ENCODE measurements at places on chromosomes 12 and 14.

- DNase-seq: no peak
Observed at GRCh38 chr12:5187136-5187535, 143.5 kb downstream of the KCNA5 start.

GRCh38 chr14:95034788-95035187 lies 122.5 kb downstream of the DICER1 start:
- peak; percentile 58 for DNase-seq

GRCh38 chr14:64502887-64503433 lies 678 bp downstream of the ZBTB25 start:
- no peak for DNase-seq

DNA sequence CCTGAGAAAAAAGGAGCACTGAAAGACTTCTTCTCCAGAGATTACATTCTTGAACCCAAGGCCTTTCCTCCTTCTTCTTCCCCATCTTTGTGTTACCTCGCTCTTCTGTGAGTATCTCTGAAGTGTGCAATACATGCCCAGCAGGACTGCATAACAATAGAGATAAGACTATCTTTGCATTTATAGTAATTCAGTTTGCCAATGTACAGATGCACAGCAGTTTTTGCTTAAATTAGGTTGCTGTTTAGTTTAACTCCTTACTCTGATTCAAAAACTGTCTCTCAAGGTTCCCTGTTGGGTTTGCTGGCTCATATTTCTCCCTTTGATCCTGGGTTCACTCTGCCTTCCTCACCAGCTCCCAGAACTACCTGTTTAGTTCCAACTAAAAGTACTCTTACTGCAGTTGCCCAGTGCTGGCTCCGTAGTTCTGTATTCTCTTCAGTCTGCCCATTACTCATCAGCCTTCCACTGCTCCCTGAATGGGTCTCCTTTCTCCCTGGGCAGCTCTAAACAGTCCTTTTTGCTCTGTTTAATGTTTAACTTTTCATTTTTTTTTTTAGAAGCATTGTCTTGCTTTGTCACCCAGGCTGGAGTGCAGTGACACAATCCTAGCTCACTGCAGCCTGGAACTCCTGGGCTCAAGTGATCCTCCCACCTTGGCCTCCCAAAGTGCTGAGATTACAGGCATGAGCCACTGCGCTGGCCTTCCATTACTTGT lies 180.6 kb upstream of the CAND1 start:
- DNase-seq: no peak

- DNase-seq: no peak
Observed at GRCh38 chr12:96239711-96240635, 45.8 kb downstream of the ELK3 start.

- no peak for DNase-seq
Observed at GRCh38 chr12:68587448-68587873, 23.2 kb upstream of the RAP1B start.

GRCh38 chr12:116718655-116719454 lies 19.0 kb downstream of the SPRING1 start:
- no peak for DNase-seq

GRCh38 chr12:118429688-118430383 lies 53.5 kb downstream of the SUDS3 start:
- no peak for DNase-seq

DNA sequence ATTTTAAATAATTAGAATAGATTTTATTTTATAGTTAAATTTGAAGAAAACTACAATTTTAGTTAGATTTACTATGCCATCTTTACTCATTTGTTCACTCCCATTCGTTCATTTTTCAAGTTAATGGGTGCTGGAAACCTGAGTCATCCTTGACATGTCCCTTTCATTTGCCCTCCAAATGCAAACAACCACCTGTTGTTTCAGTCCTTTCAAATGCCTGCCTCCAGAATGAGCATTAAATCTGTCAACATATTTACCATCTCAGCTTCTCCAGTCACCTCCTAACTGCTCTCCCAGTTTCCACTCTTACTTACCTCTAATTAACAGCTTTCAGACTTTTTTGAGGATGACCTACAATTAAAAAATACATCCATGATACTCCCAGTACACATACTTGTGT lies 375.5 kb downstream of the RAD51B start:
- no peak for DNase-seq

DNA sequence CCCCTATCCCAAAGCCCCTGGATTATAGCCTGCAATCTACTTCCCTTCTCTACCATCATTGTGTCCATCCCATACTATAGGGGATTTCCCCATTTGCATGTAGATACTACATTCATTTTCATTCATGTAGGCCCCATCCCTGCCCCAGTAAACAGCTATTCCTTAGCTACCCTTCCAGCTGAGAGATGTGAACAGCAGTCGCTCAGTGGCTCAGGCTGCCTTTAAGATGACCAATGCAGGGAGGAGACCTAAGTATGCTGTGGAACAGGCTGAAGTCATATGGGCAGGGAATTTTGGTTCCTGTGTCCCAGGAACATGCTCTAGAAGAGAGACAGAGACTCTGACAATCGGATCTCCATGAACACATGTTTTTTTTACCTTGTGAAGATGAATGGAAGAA lies 481.2 kb upstream of the SYT1 start:
- no peak for DNase-seq

GRCh38 chr12:2177751-2178150 lies 125.0 kb downstream of the CACNA1C start:
- no peak for DNase-seq

GRCh38 chr12:68287106-68287505 lies 33.7 kb upstream of the IL22 start:
- DNase-seq: no peak

DNA sequence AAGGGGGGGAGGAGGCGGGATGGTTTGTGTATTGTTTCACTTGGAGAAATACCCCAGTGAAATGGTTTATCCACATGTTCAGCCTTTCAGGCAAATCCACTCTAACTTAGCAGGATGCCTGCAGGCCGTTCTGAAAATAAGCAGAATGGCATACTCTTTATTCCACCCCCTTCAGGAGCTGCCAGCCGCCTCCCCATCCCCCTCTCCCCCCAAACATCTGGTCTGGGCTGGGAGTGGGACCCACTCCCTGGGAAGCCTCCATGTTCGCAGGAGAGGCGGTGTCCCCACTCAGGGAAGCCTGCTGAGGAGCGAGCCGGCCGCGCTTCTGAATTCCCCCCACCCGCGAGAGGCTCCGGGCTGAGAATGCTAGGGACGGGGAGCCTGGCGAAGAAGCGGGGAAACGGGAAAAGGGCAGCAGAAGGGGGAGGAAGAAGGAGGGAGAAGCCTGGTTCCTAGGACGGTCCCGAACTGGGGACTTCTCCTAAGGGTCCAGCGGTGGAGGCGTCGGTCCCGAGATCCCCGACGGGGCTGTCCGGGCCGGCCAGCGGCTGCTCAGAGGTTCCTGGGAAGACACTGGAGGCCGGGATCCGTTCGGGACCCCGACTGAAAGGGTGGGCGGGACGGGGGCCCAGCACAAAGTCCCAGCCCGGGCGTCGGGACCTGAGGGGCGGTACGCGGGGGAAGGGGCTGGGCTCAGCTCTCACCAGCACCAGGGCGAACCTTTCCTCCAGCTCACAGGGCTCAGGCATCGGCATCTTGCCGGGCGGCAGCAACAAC lies 666 bp downstream of the FMNL3 start:
- peak; percentile 83 for DNase-seq

DNA sequence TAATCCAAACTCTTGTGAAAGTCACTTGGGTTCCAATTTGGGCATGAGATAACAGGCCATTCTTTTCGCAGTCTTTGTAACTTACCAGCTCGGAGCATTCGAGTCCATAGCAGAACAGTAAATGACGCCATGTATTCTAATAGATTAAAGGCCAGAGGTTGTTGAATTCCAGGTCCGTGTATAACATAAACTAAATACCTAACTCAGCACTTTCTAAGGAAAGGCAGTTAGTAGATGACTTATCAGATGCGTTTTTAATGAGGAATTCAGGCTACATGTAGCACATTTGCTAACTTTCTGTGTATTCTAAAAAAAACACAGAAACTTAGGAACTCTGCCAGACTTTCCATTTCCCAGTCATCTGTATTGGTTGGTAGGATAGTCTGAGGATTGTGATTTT lies 52.8 kb upstream of the ATF1 start:
- DNase-seq: no peak

GRCh38 chr12:54603173-54603814 lies 14.8 kb upstream of the PPP1R1A start:
- no peak for DNase-seq
